ENCODE measurements at places on chromosomes 2 and 18. TPM values are rescaled to one million over a fixed set of nuclear protein-coding genes. Genes with fewer than 3 reads are reported as not detected.

GRCh38 chr2:26483957-26484565 is 6.1 kb upstream of the OTOF start:
- no peak for DNase-seq
- H3K4me3 ChIP-seq: no peak overlapping the region
- no peaks in the 10 kb centered on the region for H3K36me3 ChIP-seq
- H3K27ac ChIP-seq: no peak overlapping the region
- no peaks in the 10 kb centered on the region for H3K4me1 ChIP-seq
- H3K27me3 ChIP-seq: peaks cover 30% of the 10 kb centered on the region

DNA sequence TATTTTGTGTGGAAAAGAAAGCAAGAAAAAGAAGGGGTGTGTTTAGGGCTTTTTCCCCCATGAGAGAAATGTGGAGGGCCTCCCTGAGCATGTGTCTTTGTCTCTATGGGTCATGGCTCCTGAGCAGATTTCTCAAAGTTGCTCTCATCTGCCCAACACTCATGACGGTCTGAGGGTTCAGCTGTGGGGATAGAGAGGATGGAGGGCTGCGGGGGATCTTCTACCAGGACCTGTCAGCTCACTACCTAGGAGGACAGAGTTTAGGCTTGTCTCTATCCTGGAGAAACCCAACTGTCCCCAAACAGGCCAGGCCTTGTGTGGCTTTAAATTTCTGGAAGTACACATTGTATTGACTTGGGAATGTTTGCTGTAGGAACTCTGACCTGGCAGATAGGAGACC is 342.2 kb downstream of the MYCN start:
- DNase-seq: no peak
- H3K4me3 ChIP-seq: no peak overlapping the region
- no peaks in the 10 kb centered on the region for H3K27me3 ChIP-seq
- H3K27ac ChIP-seq: no peak overlapping the region
- H3K4me1 ChIP-seq: no peaks in the 10 kb centered on the region

ANKRD62 gene
- not detected for total RNA-seq

GRCh38 chr2:226736382-226736781 is 63.2 kb downstream of the IRS1 start:
- H3K4me1 ChIP-seq: peaks cover 14% of the 10 kb centered on the region
- no peak for DNase-seq
- H3K27ac ChIP-seq: no peak overlapping the region
- H3K36me3 ChIP-seq: peaks cover 26% of the 10 kb centered on the region
- no peaks in the 10 kb centered on the region for H3K27me3 ChIP-seq

GRCh38 chr2:15984368-15985255 is 44.3 kb downstream of the MYCN start:
- no peaks in the 10 kb centered on the region for H3K4me1 ChIP-seq
- H3K27ac ChIP-seq: no peak overlapping the region
- no peaks in the 10 kb centered on the region for H3K36me3 ChIP-seq
- no peak for DNase-seq
- H3K27me3 ChIP-seq: no peaks in the 10 kb centered on the region
- no peak overlapping the region for H3K4me3 ChIP-seq

CCDC138 gene
- 6.1 TPM for total RNA-seq

ZNF521 gene
- total RNA-seq: 44.7 TPM

DNA sequence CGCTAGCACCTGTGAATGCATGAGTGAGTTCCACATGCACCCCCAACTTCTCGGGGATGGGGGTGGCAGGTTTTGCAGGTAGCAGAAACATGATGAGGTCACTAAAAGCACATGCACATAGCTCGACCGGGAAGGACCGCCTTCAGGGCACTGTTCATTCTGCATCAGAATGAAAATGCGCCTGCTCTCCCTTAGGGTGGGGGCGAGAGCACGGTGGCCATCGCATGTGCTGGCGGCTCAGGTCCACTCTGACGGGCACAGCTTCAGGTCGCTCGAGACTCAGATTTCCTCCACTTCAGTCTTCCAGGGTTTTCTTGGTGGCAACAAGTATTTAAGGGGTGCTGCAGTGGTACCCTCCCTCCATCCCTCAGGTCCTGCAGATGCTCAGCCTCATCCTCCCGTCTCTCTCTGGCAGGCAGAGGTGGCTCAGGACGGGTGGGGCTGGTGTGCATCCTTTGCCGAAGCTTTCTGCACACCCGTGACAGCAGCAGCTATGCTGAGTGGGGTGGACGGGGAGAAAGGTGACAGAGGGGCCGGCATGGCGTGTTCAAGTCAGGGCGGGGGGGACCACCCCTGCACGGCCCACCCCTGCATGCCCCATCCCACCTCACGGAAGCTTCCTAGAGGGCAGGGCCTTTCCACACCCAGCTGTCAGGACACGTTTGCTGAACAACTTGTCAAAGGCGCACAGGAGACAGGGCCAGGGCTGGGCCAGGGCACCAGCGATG is 14.8 kb downstream of the KCNIP3 start:
- no peaks in the 10 kb centered on the region for H3K36me3 ChIP-seq
- DNase-seq: no peak
- peaks cover 8% of the 10 kb centered on the region for H3K4me1 ChIP-seq
- no peak overlapping the region for H3K27ac ChIP-seq
- H3K27me3 ChIP-seq: peaks cover 6% of the 10 kb centered on the region

- peak; percentile 77 for DNase-seq
- no peak overlapping the region for H3K4me3 ChIP-seq
- peak overlapping the region; percentile 2 for H3K27ac ChIP-seq
- peaks cover 32% of the 10 kb centered on the region for H3K4me1 ChIP-seq
- no peaks in the 10 kb centered on the region for H3K36me3 ChIP-seq
- H3K27me3 ChIP-seq: no peaks in the 10 kb centered on the region
Observed at GRCh38 chr2:217370391-217370790, 510.5 kb upstream of the TNP1 start.

TLX2 gene
- not detected for total RNA-seq

DCDC2C gene
- total RNA-seq: not detected

- no peaks in the 10 kb centered on the region for H3K4me1 ChIP-seq
- H3K27ac ChIP-seq: no peak overlapping the region
- no peak for DNase-seq
Observed at GRCh38 chr2:180599804-180600203, 380.6 kb upstream of the UBE2E3 start.

DNA sequence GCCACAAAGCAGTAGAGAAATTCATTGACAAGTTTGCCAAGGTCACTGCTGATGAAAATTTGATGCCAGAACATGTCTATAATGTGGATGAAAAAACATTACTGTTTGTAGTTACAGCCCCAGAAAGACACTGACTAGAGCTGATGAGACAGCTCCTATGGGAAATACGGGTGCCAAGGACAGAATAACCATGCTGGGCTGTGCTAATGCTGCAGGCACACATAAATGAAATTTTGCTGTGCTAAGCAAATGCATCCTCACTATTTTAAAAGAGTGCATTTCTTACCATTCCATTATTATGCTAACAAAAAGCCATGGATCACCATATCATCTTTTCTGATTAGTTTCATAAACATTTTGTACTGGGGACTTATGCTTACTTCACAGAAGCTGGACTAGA is 208.2 kb downstream of the FHOD3 start:
- H3K27me3 ChIP-seq: no peaks in the 10 kb centered on the region
- no peak for DNase-seq
- H3K4me3 ChIP-seq: no peak overlapping the region

DNA sequence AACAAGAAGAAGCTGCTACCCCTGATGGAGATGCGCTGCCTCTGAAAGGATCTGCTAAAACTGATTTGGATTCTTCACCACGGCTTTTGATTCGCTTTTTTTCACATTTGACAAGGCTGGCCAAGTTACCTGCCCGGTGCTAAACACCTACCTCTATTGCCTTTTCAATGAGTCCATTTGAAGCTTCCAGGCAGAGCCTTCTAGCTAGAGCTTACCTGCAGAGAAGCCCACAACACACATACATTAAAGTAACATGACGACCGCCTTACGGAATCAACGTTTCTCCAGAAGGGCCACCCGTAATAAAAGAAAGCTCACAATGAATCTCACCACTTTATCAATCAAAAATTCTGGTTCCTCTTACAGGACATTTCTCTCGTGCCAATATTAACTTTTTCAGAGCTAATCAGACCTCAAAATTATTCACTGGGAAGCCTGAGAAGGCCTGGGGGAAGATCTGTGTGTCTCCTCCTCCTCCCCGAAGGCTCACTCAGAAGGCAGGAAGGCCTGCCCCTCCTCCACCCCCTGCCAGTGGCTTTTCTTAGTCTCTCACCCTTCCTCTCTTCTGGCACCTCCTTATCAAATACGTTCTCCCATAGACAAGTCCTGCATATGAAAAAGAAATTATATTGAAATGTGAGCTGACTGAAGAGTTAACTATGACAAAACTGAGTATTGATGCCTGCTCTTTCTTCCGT is 171.0 kb downstream of the DNER start:
- no peak overlapping the region for H3K27ac ChIP-seq
- no peaks in the 10 kb centered on the region for H3K4me1 ChIP-seq
- H3K27me3 ChIP-seq: no peaks in the 10 kb centered on the region
- no peak overlapping the region for H3K4me3 ChIP-seq
- H3K36me3 ChIP-seq: no peaks in the 10 kb centered on the region

DNA sequence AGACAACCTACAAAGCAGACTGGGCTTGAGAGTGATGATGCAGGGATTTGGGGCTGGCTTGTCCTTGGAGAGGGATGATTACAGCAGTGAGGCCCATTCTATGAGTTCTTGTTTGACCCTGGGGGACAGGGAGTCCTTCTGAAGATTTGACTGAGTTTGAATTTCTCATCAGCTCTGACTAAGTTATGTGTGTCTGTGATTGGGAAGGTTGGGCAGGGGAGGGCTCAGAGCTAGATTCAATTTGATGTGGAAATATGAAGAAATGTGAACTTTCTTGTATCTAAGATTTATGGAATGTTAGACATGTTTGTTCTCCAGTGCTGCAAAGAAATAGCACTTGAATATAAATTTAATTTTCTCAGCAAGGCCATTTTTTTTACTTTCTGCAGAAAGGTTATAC is 19.9 kb upstream of the IL1R2 start:
- no peak for DNase-seq
- H3K4me3 ChIP-seq: no peak overlapping the region
- no peak overlapping the region for H3K27ac ChIP-seq
- H3K4me1 ChIP-seq: peaks cover 21% of the 10 kb centered on the region
- H3K27me3 ChIP-seq: peaks cover 7% of the 10 kb centered on the region

DNA sequence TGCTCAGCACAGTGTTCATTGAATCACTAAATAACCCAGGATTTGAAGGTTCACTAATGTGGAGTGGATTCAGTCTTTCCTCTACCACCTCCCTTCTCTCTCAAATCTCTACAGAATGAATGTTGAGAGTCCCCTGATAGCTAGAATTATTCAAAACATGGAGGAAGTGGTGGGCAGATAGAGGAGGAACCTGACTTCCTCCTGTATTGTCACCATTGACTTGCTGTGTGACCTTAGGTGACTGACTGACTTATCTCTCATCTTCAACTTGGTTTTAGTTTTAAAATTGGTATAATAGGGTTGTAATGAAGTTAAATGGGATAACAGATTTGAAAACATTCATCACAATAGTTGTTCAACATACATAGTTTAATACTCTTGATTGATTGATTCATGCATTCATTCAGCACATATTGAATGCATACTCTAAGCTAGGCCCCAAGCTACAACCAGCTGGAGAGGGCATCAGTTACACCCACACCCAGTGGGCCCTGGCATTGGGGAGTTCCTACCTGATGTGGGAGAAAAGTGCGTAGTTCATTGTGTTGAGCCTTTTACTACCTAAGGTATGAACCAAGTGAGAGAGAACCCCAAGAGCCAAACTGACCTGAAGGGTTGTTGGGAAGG is 96.0 kb downstream of the WDR7 start:
- H3K27me3 ChIP-seq: no peaks in the 10 kb centered on the region
- no peaks in the 10 kb centered on the region for H3K36me3 ChIP-seq
- H3K4me3 ChIP-seq: no peak overlapping the region
- H3K4me1 ChIP-seq: no peaks in the 10 kb centered on the region
- no peak overlapping the region for H3K27ac ChIP-seq
- DNase-seq: no peak

GRCh38 chr18:62981566-62981965 is 266.2 kb downstream of the PHLPP1 start:
- H3K36me3 ChIP-seq: peaks cover 8% of the 10 kb centered on the region
- no peak overlapping the region for H3K27ac ChIP-seq
- H3K4me3 ChIP-seq: no peak overlapping the region

DNA sequence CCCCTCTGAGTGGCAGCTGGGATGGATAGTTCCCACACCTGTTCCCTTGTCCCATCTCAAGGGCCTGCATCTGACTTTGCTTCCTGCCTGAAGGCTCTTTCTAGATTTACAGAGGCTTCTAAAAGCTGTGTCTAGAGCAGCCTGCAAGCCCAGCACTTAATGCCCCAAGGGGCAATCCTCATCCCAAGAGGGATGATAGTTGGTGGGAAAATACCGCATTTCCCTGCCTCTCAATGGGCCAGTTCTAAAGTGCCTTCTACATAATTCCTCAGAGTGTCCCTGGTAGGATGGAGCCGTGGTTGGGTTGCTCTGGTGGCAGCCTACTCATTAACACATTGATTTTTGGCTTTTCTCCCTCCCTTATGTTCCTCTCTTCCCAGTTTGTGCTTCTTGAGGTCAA is 29.5 kb downstream of the LAMA3 start:
- DNase-seq: no peak
- no peaks in the 10 kb centered on the region for H3K36me3 ChIP-seq
- H3K4me1 ChIP-seq: peaks cover 13% of the 10 kb centered on the region
- H3K4me3 ChIP-seq: no peak overlapping the region
- H3K27me3 ChIP-seq: no peaks in the 10 kb centered on the region

DNA sequence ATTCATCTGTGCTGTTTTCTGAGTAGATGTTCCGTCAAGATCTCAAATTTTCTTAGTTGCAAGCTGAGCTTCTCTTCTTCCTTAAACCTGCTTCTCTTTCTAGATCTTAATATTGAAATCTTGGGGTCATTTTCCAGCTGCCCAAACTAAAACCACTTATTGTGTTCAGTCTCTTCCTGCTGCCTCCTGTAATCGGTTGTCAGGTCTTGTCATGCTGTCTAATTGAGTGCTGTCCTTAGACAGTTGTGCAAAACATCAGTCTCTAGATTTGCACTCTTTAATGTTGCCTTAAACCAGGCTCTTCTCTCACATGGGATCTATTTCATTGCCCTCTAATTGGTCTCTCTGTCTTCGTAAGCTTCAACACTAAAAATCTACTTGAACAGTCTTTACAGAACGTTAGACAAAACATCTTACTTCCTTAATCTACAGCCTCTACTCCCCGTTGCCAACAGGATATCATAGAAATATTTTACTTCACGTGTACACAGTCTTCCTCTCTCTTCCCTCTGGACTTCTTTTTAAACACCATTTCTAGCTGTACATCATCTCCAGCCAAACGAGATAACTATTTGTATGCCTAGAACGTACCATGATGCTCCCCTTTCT is 34.9 kb downstream of the GPD2 start:
- H3K4me3 ChIP-seq: no peak overlapping the region
- H3K36me3 ChIP-seq: no peaks in the 10 kb centered on the region
- no peak for DNase-seq
- H3K4me1 ChIP-seq: peaks cover 10% of the 10 kb centered on the region

AQP4 gene
- total RNA-seq: not detected

Measured in IMR-90 (cell line).